Adrenal gland (tissue), 19 donors: ENCODE measurements at places on chromosomes 6 and 20. TPM values are rescaled to one million over a fixed set of nuclear protein-coding genes. Genes with fewer than 3 reads are reported as not detected.

DNA sequence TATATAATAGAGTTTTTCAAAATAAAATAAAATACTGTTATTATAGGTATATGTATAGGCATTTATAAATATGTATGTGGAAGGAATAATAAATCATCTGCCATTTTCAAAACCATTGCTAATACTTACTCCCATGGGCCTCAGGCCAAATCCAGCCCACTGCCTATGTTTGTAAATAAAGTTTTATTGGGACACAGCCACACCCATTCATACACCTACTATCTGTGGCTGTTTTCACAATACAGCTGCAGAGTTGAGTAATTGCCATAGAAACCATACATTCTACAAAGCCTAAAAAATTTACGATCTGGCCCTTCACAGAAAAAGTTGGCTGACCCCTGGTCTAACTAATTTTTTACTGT is 9.5 kb downstream of the ALDH5A1 start:
- no peak for DNase-seq
- no peak overlapping the region for H3K4me3 ChIP-seq
- H3K27ac ChIP-seq: no peak overlapping the region
- no peaks in the 10 kb centered on the region for H3K27me3 ChIP-seq
- H3K36me3 ChIP-seq: no peaks in the 10 kb centered on the region

- H3K4me1 ChIP-seq: peaks cover 7% of the 10 kb centered on the region
- no peak overlapping the region for H3K4me3 ChIP-seq
- DNase-seq: no peak
- H3K27me3 ChIP-seq: no peaks in the 10 kb centered on the region
- H3K36me3 ChIP-seq: no peaks in the 10 kb centered on the region
Observed at GRCh38 chr6:127452803-127453202, 6.4 kb downstream of the KIAA0408 start.

Gene ENPP1
- total RNA-seq: 8.3 TPM

Gene WFDC5
- total RNA-seq: not detected

Gene SIRPB1
- total RNA-seq: 6.1 TPM

- H3K4me1 ChIP-seq: peaks cover under 1% of the 10 kb centered on the region
- no peaks in the 10 kb centered on the region for H3K36me3 ChIP-seq
- no peak overlapping the region for H3K27ac ChIP-seq
- no peaks in the 10 kb centered on the region for H3K27me3 ChIP-seq
- H3K4me3 ChIP-seq: no peak overlapping the region
Observed at GRCh38 chr6:75288023-75288422, 3.4 kb upstream of the TMEM30A start.

Gene MYL9
- total RNA-seq: 1,128 TPM

Gene GMPR
- total RNA-seq: 18.5 TPM

Gene HCK
- 49.8 TPM for total RNA-seq

- DNase-seq: peak; percentile 61
- no peak overlapping the region for H3K27ac ChIP-seq
- no peaks in the 10 kb centered on the region for H3K27me3 ChIP-seq
- H3K4me3 ChIP-seq: no peak overlapping the region
- H3K4me1 ChIP-seq: no peaks in the 10 kb centered on the region
Observed at GRCh38 chr20:43925801-43926200, 11.1 kb downstream of the TOX2 start.

DNA sequence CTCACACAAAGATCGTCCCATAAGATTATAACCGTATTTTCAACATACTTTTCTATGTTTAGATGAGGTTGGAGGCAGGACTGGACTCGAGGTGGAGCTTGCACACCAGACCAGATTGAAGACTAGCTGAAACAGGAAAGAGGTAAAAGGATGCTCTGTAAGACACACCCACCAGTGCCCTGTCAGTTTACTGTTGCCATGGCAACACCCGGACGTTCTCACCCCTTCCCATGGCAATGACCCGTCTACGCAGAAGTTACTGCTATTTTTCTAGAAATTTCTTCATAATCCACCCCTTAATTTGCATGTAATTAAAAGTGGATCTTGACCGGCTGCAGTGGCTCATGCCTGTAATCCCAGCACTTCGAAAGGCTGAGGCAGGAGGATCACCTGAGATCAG is 13.6 kb upstream of the SRSF6 start:
- no peaks in the 10 kb centered on the region for H3K27me3 ChIP-seq
- DNase-seq: no peak
- no peak overlapping the region for H3K27ac ChIP-seq
- H3K36me3 ChIP-seq: no peaks in the 10 kb centered on the region
- no peak overlapping the region for H3K4me3 ChIP-seq

DNA sequence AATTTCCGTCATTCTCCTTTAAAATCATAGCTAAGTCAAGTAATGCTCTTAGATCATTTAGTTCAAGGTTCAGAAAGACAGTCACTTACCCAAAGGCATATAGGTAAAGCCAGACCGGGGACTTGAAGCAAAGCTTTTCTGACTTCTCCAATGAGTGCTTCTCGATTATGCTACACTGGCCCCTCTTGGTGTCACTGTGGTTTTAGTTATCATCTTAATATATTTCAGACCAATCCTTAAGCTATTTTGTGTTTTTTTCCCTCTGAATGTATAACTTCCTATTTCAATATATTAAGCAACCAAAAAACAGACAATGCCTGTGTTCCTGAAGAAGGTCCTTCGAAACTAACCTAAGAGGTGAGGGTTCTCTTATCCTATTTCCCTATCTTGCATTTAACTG is 3.9 kb downstream of the PRDM1 start:
- H3K36me3 ChIP-seq: no peaks in the 10 kb centered on the region
- H3K4me3 ChIP-seq: no peak overlapping the region
- peaks cover 54% of the 10 kb centered on the region for H3K27me3 ChIP-seq
- H3K4me1 ChIP-seq: peaks cover 10% of the 10 kb centered on the region
- H3K27ac ChIP-seq: no peak overlapping the region

Gene THEMIS
- 0.14 TPM for total RNA-seq

DNA sequence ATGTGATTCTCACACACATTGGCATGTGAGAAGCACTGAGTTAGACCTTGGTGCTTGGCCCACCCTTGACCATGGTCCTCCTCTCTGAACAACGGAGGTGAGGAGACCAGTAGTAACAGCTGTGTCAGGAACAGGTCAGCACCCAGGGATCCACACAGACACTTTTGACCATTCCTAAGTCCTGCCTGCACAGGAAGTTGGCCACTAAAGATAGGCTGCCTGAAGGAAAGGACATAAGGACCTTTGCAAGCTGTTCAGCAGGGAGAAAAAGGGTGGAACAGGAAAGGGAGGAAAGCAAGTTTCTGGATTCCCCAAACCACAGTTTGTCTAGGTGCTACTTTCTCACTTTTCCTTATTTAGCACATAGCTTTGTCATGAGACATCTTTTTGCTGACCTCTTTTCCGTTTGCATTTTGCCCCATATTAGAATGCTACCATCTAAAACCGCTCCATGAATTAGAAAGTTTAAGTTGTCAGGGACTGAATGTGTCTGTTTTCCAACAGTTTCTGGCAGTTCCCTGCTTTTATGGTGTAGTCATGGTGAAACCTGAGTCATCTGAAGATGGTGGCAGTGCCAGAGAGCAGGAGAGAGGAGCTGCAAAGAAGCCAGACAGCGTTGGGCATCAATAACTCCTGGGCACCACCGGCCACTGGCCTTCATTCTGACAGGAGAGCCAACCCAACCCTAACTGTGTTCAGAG is 1.1 kb upstream of the CD109 start:
- DNase-seq: no peak
- peaks cover 8% of the 10 kb centered on the region for H3K27me3 ChIP-seq
- H3K27ac ChIP-seq: no peak overlapping the region

DNA sequence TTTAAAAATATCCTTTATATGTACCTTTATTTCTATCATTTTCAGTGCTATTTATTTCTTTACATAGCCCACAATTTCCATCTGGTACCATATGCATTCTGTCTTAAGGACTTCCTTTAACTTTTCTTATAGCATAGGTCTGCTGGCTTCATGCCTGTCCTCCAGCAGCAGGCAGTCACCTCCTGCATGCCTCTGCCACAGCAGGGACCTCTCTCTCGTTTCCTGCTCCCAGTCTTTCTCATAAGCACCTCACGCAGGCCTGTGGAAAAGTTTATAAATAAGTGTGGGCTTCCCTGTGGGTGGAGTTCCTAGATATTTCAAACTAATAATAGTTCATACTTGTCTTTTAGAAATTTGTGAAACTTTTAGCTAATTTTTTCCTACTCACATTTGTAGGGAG is 133.9 kb downstream of the KCNQ5 start:
- no peaks in the 10 kb centered on the region for H3K4me1 ChIP-seq
- no peak for DNase-seq
- H3K36me3 ChIP-seq: no peaks in the 10 kb centered on the region
- H3K27me3 ChIP-seq: no peaks in the 10 kb centered on the region
- H3K27ac ChIP-seq: no peak overlapping the region

DNA sequence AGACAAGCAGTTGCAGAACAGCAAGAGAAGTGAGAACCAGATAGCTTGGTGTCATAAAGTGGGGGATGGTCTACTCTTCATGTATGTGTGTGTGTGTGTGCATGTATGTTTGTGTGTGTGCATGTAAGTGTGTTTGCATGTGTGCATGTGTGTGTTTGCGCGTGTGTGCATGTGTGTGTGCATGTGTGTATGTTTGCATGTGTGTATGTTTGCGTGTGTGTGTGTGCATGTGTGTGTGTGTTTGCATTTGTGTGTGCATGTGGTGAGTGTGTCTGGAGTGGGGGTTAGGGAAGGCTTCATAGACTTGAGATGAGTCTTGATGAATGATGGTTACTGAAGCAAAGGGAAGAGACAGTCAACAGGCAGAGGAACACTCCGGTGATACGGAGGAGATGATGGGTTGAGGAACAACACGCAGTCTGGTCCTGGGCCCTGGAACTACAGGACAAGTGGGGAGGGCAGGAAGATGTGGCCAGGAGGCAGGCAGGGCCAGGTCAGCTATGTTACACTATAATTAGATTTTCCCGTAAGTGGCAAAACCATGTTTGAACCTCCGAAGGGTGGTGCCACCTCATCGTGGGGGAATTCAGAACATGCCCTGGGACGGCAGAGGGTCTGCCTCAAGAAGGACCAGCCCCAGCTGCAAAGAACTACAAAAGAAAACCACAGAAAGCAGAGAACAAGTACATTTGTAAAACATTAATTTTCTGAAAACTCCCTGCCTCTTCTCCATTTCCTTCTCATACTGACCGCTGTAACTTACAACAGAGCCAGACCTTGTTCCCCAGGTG is 38.7 kb upstream of the PDE10A start:
- H3K4me3 ChIP-seq: no peak overlapping the region
- no peaks in the 10 kb centered on the region for H3K4me1 ChIP-seq
- no peaks in the 10 kb centered on the region for H3K27me3 ChIP-seq
- no peak for DNase-seq
- no peaks in the 10 kb centered on the region for H3K36me3 ChIP-seq

- DNase-seq: no peak
- no peaks in the 10 kb centered on the region for H3K4me1 ChIP-seq
- no peak overlapping the region for H3K4me3 ChIP-seq
Observed at GRCh38 chr6:73728548-73729205, 32.7 kb downstream of the CD109 start.

DNA sequence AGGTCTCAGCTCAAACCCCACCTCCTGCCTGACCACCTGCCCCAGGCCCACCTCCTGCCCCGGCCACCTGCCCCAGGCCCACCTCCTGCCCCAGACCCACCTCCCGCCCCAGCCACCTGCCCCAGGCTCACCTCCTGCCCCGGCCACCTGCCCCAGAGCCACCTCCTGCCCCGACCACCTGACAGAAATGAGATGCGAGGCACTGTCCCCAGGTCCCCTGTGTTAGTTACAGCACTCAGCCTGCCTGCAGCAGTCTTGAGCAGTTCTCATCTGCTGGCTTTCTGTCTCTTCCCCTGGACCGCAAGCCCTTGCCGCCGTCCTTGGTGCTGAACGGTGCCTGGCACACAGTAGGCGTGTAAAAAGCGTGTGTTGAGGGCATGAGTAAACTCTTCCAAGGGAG is 79.5 kb downstream of the CDH4 start:
- no peaks in the 10 kb centered on the region for H3K4me1 ChIP-seq
- no peak for DNase-seq
- no peak overlapping the region for H3K4me3 ChIP-seq

GRCh38 chr6:142819603-142820337 is 125.2 kb downstream of the HIVEP2 start:
- no peaks in the 10 kb centered on the region for H3K36me3 ChIP-seq
- H3K4me3 ChIP-seq: no peak overlapping the region
- H3K27me3 ChIP-seq: no peaks in the 10 kb centered on the region
- peaks cover 18% of the 10 kb centered on the region for H3K4me1 ChIP-seq

GRCh38 chr6:44539701-44540355 is 152.3 kb downstream of the CDC5L start:
- H3K4me1 ChIP-seq: no peaks in the 10 kb centered on the region
- H3K27ac ChIP-seq: no peak overlapping the region
- no peak for DNase-seq
- H3K27me3 ChIP-seq: no peaks in the 10 kb centered on the region
- no peaks in the 10 kb centered on the region for H3K36me3 ChIP-seq

DNA sequence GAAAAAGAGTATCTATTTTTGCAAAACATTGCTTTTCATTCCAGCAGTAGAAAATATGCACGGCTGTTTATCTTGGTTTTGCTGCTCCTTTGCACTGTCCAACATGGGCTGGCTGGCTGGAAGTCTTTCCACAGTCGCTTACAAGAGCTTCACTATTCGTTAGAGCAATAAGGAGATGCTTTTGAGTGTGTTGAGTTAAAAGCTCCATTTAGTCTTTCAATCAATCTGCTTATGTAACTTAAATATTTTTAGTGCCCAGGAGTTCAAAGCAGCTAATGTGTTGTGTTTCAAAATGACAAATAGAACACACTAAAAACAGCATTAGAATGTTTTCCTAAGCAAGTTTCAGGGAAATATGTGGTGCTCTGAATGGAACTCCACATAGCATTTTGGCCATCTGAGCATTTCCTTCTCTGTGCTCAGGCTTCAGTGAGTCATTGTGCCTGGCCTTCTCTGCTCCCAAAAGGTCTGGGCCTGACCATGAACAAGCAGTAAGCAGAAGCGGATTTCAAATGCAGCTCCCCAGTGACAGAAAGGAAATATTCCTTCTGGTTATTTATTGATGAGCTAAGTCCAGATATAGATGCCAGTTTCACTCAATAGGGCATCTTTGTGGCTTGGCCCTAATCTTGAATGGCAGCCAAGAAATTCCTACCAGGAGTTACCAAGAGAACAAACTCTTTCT is 580.3 kb downstream of the TENT5A start:
- H3K27me3 ChIP-seq: no peaks in the 10 kb centered on the region
- H3K27ac ChIP-seq: no peak overlapping the region
- H3K36me3 ChIP-seq: no peaks in the 10 kb centered on the region
- DNase-seq: peak; percentile 55

Gene GRM4
- total RNA-seq: not detected
